Urothelium cell line (cell line): ENCODE measurements at places on chromosomes 5 and 9.

DNA sequence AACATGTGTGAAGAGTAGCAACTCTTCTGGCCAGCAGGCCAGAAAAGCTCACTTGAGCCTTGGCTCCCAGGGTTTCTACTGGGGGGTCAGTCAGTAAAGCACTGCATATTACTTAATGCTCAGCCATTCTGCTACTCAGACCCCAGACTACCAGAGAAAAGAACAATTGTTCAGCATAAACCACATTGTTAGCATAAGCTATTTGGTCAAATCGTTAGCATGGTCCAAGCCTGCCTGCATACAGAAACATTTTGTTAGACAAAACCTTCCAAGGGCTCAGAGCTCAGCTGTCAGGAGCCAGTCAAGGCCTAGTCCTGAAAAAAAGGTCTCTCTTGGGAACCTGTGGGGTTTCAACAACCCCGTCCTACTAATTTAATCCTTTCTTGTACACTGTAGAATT, 449.3 kb downstream of the PRR16 start:
- no peak for DNase-seq

- DNase-seq, result no peak
Measured at GRCh38 chr9:107016383-107016782, 153.4 kb downstream of the ZNF462 start.

GRCh38 chr5:17412760-17413671, 85.0 kb upstream of the TAF11L2 start:
- peak; percentile 32 for DNase-seq

- DNase-seq, result no peak
Measured at GRCh38 chr9:100131216-100131615, 32.2 kb downstream of the INVS start.

GRCh38 chr9:127878001-127878651, 651 bp upstream of the AK1 start:
- no peak for DNase-seq

DNA sequence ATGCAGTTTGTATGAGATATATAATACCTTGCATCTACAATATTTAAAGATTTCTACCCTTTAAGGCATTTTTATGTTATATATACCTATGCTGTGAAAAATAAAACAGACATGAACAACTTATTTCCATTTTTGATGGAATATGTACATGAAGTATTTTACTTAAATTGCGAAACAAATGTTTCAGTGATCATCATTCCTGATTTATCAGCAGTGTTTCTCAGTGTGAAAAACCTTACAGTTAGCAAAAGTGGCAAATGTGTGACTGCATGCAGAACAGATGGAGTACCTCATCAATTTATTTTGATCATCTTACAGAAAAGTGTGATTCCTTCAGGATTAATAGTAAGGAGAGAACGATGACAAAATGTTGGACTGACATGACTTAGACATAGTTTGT, 43.1 kb downstream of the PRR16 start:
- no peak for DNase-seq

DNA sequence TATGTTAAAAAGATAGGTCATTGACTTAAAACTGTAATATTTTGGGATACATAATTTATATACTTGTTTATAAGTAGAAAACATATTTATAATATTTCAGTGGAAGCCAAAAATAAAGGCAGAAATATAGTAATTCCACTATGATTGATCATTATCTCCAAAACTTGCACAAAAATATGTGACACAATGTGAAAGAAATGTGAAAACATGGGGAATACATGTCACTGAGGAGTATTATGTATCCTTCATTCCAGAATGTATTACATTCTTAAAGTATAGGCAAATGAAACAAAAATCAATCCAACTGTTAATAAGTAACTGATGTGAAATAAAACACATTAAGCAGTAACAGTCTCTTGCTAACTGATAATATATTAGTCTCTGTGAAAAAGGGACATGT, 236.7 kb downstream of the CDH18 start:
- DNase-seq, result no peak

DNA sequence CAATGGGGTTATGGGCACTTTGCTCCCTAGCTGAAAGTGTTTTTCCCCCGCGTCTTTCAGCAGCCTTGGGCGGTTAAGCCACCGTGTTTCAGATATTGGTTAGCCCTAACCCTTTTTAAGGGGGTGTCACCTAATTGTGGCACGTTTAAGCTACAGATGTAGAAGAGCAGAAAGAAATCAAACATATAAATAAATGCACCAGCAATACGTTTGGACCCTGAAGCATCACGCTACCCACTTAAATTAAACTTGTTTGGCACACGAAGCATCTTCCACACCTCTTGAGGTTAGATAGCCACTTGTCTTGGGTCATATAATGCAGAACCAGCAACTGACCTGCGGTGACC, 768 bp downstream of the YTHDC2 start:
- DNase-seq, result no peak

GRCh38 chr5:74576941-74577456, 63.5 kb downstream of the ENC1 start:
- DNase-seq, result no peak

- DNase-seq, result no peak
Measured at GRCh38 chr9:105048331-105048730, 120.4 kb upstream of the ABCA1 start.
